ENCODE measurements at places on chromosomes 7 and 10.

- DNase-seq: no peak
These were observed 280.5 kb downstream of the KIF20B start for GRCh38 chr10:89981891-89982290.

- no peak for DNase-seq
These were observed 469.0 kb downstream of the TFEC start for GRCh38 chr7:115561335-115562110.

DNA sequence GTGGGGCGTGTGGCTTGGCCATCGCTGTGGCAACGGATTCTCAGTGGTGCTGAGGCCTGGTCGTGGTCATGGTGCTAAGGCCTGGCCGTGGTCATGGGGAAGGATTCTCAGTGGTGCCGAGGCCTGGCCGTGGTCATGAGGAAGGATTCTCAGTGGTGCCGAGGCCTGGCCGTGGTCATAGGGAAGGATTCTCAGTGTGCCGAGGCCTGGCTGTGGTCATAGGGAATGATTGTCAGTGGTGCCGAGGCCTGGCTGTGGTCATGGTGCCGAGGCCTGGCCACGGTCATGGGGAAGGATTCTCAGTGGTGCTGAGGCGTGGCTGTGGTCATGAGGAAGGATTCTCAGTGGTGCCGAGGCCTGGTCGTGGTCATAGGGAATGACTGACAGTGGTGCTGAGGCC, 327.9 kb downstream of the ADARB2 start:
- no peak for DNase-seq

DNA sequence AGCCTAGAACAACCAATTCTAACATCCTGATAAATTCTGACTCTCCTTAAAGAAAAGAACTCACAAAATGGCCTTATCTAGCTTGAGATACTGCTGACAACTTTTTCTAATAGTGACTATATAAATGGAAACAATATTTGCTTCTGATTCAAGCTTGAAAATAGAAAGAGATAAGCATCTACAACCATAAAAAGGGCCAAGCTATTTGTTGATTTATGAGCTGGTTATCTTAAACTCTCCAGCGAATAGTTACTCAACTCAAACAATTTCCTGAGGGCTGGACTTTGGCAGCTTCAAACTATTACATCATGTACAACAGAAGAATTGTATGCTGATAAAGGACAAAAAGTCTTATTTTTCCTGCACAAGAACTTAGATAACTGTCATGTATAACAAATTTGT, 4.6 kb downstream of the USP54 start:
- DNase-seq: no peak

- DNase-seq: no peak
These were observed 35.8 kb downstream of the RBM17 start for GRCh38 chr10:6124666-6125065.

DNA sequence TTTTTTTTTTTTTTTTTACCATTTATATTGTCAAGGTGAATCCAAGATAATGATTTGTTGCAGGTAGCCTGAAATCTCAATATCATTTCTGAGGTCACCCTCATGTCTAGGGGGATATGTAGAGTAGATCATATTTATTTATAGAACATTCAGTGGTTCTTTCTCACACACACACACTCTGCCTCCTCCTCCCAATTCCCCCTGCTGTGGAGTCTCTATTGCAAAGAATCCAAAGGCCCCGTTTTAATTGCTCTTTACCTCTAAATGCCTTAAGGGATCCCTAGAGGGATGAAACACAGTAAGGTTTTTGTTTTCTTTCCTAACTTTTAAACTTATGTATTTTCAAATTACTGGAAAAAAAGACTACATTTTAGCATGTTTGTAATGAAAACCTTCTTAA, 170.0 kb downstream of the PRKG1 start:
- DNase-seq: no peak
